ENCODE measurements at places on chromosomes 16 and 17. TPM values are rescaled to one million over a fixed set of nuclear protein-coding genes. Genes with fewer than 3 reads are reported as not detected.

The CACNG1 gene
- total RNA-seq, result not detected

The RNU2-1 gene
- total RNA-seq, result 7,388 TPM

The BRIP1 gene
- total RNA-seq, result 0.45 TPM

The CMTM4 gene
- 17.9 TPM for total RNA-seq

- DNase-seq, result no peak
Observed at GRCh38 chr16:59697761-59698160, 963.6 kb upstream of the GOT2 start.

GRCh38 chr16:15690296-15690695 is 40.3 kb downstream of the NDE1 start:
- no peak for DNase-seq

- DNase-seq, result no peak
Observed at GRCh38 chr16:69495821-69496220, 69.9 kb upstream of the NFAT5 start.

DNA sequence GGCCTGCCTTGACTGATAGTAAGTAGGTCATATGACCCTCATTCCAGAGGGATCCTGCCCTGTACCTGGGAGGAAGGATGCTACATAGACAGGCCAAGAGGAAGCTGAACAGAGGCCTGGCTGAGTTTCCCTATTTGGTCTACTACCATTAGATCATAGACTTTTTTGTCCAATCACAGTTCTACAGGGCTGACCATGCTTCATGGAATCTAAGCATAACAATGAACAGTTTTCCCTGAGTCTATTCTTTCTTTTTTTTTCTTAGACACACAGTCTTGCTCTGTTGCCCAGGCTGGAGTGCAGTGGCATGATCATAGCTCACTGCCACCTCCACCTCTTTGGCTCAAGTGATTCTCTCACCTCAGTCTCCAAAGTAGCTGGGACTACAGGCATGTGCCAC is 3.9 kb downstream of the GPR179 start:
- DNase-seq, result no peak

- no peak for DNase-seq
Observed at GRCh38 chr16:35298460-35299243, 1839.2 kb downstream of the TP53TG3F start.

GRCh38 chr16:24234737-24235136 is 21.4 kb upstream of the CACNG3 start:
- no peak for DNase-seq

DNA sequence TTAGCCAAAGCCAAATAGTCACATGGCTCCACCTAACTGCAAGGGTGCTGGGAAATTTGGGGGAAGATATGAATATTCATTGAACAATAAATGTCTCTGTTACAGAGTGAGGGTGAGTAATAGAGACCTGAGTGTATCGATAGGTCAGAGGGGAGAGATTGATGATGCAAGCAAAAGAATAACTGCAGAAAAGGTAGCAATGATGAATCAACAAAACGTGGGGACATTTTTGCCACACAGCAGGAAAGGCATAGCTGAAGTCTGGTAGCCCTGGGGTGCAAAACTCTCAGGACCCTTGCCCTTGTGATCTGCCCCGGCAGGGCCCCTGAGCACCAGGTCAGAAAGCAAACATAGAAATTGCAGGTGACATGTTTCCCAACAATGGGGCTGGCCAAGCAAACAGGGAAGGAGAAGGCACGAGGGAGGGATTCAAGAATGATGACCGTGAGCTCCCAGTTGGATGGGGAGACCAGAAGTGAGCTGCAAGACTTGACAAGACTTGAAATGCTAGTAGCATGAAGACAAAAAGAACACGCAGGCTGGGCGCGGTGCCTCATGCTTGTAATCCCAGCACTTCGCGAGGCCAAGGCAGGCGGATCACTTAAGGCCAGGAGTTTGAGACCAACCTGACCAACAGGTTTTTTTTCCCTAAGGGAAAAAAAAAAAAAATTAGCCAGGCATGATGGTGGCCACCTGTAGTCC is 12.7 kb upstream of the HERPUD1 start:
- DNase-seq, result peak; percentile 64

- DNase-seq, result peak; percentile 92
Observed at GRCh38 chr16:73020409-73020884, 27.5 kb downstream of the ZFHX3 start.

- no peak for DNase-seq
Observed at GRCh38 chr17:79572136-79572925, 38.5 kb downstream of the RBFOX3 start.

- DNase-seq, result peak; percentile 24
Observed at GRCh38 chr17:66576473-66576872, 258.4 kb upstream of the CACNG5 start.

- no peak for DNase-seq
Observed at GRCh38 chr17:17987187-17987896, 14.7 kb downstream of the DRC3 start.

GRCh38 chr16:51638339-51639135 is 487.5 kb upstream of the SALL1 start:
- DNase-seq, result no peak

- DNase-seq, result no peak
Observed at GRCh38 chr16:50403491-50403890, 34.7 kb upstream of the BRD7 start.

DNA sequence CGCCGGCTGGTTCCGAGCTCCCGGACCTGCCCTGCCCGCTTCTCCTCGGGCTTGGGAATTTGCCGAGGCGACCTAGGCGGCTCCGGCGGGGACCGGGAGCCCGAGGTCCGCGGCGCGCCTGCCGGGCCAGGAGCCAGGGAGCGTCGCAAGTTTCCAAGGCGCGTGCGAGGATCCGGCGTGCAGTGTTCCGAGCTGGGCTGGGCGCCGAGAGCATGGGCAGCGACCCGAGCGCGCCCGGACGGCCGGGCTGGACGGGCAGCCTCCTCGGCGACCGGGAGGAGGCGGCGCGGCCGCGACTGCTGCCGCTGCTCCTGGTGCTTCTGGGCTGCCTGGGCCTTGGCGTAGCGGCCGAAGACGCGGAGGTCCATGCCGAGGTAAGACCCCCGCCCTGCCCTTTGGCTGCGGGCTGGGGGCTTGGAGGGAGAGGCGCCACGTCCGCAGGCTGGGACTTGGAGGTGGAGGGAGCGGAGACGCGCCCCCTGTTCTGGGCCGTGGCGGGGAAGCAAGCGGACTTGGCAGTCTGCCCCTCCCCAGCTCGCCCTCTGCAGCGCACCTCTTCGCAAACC is 668 bp downstream of the MMP15 start:
- no peak for DNase-seq

- DNase-seq, result no peak
Observed at GRCh38 chr17:2634361-2634960, 41.0 kb downstream of the PAFAH1B1 start.

DNA sequence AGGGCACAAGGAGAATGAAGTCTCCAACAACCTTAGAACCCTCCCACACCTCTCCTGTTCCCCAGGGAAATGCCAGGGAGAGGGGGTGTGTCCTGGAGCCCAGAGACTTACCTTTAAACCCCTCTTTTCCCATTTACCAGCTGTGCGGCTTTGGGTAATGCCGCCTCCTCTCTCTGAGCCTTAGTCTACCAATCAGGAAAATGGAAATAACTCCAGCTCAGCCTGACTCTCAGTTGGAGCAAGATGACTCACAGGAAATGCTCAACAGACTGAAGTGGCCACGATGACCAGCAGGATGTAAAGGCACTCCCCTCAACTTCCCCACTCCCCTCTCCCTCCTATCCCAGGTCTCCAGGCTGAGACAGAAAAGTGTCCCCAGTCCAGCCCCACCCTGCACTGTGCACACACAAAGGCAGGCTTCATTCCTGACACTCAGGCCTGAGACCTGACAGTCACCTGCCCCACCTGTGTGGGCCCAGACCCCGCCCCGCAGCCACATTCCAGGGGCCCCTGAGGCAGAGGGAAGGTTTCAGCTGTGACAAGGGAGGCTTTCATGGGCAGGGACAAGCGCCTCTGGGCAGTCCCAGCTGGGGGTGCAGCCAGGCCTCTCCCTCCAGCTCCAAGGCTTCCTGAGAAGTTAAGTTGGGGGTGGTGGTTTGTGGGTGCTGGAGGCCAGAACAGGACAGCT is 3.0 kb upstream of the KRT15 start:
- DNase-seq, result no peak

GRCh38 chr17:80961541-80962330 is 29.9 kb upstream of the CHMP6 start:
- DNase-seq, result no peak

GRCh38 chr17:46935658-46936266 is 12.8 kb downstream of the GOSR2 start:
- no peak for DNase-seq
